Left lobe of liver (tissue), 2 donors: ENCODE measurements at places on chromosomes 4 and X. TPM values are rescaled to one million over a fixed set of nuclear protein-coding genes. Genes with fewer than 3 reads are reported as not detected.

TMEM156 gene
- 0.55 TPM for total RNA-seq

OTC gene
- total RNA-seq = 94.6 TPM

TMPRSS11D gene
- not detected for total RNA-seq

DNAAF6 gene
- total RNA-seq = not detected

SCML1 gene
- 8.6 TPM for total RNA-seq

C4orf46 gene
- 0.60 TPM for total RNA-seq

ARHGAP6 gene
- total RNA-seq = 0.65 TPM

BGN gene
- 88.4 TPM for total RNA-seq

DNA sequence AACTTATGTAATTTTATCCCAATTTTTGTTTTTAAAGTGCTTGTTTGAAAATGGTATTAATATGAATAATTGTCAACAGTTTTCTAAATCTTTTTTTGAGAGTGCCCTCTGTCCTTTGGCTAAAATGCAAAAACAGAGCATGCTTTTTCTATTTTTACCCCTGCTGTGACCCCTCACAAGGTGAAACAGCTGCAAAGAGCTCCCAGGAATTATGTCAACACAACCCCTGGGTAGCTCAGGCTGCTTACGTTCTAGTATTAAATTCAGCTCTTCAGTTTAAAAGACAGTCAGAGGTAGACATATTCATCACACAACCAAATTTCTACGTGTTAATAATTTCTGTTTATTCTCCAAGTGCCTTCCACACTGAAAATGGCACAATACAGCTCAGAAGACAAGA lies 367.5 kb downstream of the PRDM5 start:
- no peak for DNase-seq

DNA sequence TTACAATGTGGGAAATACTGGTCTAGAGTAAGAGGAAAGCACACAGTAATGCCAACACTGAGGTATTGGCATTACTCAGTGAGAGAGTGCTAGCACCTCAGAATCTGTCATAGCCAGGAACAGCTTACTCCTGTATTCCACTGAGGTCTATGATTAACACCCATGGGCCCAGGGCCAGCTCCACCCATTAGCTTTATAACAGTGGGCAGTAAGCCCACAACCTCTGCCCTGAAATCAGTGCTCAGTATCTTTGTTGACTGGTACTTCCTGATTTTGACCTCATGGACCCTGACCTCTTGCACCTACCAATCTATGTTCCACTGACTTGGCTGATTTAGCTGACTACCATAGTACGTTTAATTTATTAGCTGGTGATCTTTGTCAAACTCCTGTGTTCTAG lies 56.1 kb downstream of the LANCL3 start:
- peak; percentile 88 for DNase-seq

GRCh38 chr4:24810871-24811631 lies 15.7 kb downstream of the SOD3 start:
- DNase-seq = no peak

DNA sequence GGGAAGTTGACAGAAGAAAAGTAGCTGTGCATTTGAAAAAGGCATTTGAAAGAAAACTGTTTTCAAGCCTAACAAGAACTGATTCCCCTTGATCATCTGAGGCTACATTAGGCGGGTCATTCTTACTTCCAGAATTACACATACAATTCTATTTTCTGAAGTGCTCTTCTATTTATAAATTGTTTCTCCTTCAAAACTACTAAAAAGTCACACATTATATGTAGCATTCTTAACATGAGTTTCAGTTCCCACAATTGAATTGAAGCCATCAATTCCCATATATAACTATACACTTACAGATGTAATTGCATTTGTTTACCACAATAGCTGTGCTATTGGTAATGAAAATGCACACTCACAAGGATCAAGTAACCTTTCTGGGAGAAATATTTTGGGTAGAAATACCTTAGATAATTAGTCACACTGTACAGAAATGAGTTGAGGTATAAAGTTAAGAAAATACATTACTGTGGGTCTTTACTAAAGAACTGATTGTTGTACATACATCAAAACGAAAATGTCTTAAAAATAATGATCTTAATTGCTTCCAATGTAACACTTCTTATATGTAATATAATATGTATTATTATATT lies 1688.0 kb upstream of the AGA start:
- DNase-seq = no peak

DNA sequence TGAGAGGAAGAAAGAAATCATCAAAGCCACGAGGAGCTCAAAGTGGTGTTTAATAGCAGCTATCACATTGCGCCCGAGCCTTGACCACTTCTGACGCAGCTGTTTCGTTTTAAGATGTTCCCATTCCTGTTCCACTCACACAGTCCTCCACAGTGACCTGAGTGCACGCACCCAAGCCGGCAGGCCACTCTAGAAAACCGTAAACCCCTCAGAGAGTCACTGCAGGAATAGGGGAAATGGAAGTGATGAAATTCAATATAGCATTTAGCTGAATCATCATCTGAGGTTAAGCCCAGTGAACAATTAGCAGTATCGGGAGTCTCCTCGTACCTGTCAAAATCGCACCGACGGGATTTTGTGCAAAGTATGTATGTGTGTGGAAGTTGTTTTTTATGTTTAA lies 17.9 kb upstream of the HAND2 start:
- DNase-seq = no peak

DNA sequence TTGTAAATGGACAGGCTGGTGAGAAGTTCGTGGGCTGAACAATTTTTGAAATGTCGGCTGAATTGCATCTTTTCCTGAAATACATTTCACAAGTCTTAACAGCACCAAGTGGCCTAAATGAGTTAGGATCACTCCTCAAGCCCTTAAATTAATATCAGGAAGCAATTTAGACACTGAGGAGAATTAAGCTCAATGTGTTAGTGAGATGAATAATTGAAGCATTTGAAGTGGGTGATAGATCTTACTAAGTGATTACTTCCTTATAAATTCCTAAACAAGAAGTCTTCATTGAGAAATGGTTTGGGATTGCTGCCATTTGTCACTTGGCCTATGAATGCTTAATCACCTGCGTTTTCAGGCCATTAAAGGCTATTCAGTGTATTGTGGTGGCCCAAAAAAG lies 116.8 kb downstream of the NAA11 start:
- DNase-seq = no peak

GRCh38 chr4:148808416-148808815 lies 366.2 kb upstream of the NR3C2 start:
- no peak for DNase-seq

- DNase-seq = no peak
Observed at GRCh38 chr4:59180161-59180560, 2020.0 kb upstream of the ADGRL3 start.

GRCh38 chr4:47837094-47837907 lies 566 bp downstream of the CORIN start:
- DNase-seq = peak; percentile 57

GRCh38 chrX:150446151-150446550 lies 83.0 kb downstream of the MAMLD1 start:
- DNase-seq = no peak

GRCh38 chr4:36332782-36333131 lies 51.3 kb downstream of the DTHD1 start:
- no peak for DNase-seq

DNA sequence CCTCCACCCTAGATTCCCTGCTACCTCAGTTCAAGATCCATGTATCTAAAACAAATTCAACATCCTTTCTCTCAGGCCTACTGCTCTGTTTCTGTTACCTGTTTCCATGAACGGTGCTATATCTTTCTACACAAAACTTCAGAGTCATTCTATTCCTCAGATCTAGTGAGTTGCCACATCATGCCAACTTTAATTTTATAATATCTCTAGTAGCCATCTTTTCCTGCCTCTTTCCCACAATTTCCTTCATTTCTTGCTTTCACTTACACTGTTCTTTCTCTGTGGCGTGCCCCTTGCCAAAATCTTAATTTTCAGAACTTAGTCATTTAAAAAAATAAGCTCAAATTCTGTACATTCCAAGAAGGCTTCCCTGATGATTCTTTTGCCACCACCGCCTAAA lies 15.2 kb downstream of the GUCY1A1 start:
- no peak for DNase-seq

DNA sequence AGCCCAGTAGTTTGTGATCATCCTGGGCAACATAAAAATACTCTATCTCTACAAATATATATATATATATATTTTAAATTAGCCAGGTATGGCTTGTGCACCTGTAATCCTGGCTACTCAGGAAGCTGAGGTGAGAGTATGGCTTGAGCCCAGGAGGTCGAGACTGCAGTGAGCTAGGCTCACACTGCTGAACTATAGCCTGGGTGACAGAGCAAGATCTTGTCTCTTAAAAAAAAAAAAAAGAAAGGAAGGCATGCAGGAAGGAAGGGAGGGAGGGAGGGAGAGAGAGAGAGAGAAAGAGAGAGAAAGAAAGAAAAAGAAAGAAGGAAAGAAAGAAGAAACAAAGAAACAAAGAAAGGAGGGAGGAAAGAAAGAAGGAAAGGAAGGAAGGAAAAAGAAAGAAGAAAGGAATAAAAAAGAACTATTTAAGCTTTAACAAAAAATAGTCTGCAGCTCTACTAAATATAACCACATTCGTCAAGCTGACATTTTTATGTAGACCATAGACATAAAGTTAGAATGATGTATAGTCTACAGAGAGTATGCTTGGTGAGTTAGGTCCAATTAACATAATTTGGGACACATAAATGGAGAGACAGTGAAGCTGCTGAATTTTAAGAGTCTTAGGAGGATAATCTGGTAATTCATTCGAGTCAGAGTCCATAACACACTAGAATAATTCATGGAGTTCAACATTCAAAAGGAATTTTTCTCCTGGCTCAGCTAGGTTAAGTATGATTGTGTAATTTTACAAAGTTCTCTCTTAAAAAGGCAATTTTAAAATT lies 111.9 kb downstream of the GLRA3 start:
- no peak for DNase-seq

DNA sequence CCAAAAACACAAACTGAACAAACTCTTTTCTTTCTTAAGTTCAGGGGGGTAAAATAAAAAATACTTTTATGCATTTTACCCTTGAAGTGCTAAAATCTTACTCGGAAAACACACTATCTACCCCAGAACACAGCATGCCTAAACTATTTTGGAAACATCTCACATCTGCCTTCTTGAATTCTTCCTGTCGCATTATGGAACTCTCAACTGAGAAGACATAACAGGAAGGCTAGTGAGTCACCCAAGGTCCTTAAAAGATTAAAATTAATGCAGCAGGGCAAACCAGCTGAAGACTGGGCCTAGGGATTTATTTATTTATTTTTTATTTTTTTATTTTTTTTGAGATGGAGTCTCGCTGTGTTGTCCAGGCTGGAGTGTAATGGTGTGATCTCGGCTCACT lies 208.2 kb downstream of the APBB2 start:
- no peak for DNase-seq

DNA sequence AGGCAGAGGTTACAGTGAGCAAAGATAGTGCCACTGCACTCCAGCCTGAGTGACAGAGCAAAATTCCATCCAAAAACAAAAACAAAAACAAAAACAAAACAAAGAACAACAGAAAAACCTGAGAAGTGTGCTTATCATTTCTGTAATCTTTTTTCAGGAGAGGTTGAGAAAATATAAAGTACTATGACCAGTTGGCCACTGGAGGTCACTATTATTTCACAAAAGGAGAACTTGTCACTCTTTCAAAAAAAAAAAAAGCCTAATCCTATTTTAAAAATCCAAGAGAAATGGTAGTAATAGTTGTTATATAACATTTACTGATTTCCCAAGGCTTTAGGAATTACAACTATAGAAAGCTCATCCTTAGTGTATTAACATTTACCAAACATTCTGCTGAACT lies 24.9 kb upstream of the RNF150 start:
- no peak for DNase-seq

DNA sequence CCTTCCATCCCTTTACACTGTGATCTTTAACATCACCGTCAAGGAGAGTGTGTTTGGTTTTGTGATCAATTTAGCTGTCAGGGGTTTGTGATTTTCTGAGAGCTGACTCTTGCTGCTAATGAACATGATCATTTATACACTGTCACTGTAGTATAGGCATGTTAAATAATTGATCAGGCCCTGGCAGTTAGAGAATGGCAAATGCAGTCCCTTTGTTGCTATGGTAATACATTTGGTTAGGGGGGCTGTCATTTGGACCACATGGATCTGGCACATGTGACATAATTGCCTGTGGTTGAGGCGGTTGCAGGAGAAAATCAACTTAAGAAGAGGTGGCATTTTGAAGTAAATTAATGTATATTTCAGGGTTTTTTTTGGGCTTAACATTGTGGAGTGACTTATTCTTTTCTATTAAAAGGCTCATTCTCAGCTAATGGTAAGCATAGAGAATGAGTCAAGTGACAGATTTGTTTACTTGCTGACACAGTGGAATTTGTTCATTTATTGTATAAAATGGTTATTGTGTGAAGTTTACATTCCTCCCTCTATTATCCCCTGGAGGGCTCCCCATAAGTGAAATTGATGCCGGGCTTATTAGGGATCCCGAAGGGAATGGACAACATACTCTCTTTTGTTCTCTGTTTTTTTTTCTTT lies 114.0 kb downstream of the FHIP1A start:
- DNase-seq = no peak

GRCh38 chrX:124829930-124830329 lies 483.6 kb downstream of the SH2D1A start:
- DNase-seq = no peak

GRCh38 chr4:189129044-189129694 lies 811.5 kb upstream of the FRG1 start:
- DNase-seq = no peak

GRCh38 chrX:71532078-71532752 lies 689 bp upstream of the OGT start:
- DNase-seq = peak; percentile 43

GRCh38 chr4:111064342-111064993 lies 441.6 kb upstream of the PITX2 start:
- no peak for DNase-seq

- DNase-seq = no peak
Observed at GRCh38 chrX:9037296-9037695, 3.4 kb upstream of the FAM9B start.

- DNase-seq = no peak
Observed at GRCh38 chrX:132442691-132443090, 46.1 kb downstream of the MBNL3 start.

GRCh38 chr4:10460313-10461047 lies 3.3 kb upstream of the ZNF518B start:
- no peak for DNase-seq

DNA sequence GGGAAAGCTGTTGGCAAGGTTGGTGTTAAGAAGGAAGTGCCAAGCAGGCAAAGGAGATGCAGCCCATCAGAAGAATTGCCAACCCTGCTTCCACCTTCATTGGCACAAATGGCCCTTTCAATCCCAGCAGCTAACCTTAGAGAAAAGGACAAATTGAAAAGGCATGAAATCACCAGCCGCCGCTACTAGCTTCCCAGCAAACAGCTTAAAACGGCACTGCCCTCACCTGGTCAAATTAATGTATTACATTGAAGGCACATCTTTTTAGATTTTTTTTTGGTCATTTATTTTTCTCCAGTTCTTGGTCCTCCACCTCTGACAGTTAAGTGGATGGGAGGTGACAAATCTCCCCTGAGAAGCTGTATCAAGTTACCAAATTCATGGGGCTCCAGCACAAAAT lies 51.0 kb upstream of the NHSL2 start:
- DNase-seq = no peak

DNA sequence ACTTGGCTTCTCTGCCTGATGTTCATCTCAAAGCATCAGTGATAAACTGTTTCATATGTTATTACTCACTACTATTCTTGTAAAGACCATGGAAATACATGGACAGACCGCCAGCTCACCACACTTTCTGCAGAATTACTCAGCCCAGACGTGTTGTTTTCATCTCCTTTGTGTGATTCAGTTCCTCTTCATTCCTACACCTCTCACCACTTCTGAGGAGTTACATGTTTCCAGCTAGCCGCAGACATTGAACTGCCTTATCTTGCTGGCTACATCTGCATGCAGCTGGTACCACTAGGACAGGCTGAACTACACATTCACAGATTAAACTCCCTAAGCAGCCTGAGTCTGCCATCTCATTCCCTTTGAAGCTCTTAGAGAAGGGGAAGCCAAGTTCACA lies 443.2 kb upstream of the FGF16 start:
- no peak for DNase-seq
